ENCODE measurements at places on chromosomes 3 and 15.

GRCh38 chr3:63798949-63799348, 20.1 kb upstream of the C3orf49 start:
- no peak for DNase-seq

- DNase-seq, result peak; percentile 89
These were observed 44.7 kb downstream of the FAM43A start for GRCh38 chr3:194730365-194730764.

DNA sequence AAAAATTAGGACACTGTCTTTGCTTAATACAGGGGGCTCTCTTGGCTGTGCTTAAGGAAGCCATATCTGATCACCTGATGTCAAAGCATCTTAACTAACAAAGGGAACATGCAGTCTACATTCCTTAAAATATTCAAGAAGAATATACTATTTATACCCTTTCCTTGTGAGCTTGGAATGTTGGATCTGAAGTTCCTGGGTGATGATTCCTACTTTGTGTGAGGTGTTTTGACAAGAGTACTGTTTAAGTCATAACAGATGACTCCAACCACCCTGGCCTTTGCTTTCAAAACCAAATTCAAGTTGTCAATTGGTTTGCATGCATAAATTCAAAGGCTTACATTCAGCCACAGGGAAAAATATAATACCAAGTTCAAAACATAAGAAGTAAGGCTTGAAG, 862.7 kb upstream of the SEMA6D start:
- no peak for DNase-seq

DNA sequence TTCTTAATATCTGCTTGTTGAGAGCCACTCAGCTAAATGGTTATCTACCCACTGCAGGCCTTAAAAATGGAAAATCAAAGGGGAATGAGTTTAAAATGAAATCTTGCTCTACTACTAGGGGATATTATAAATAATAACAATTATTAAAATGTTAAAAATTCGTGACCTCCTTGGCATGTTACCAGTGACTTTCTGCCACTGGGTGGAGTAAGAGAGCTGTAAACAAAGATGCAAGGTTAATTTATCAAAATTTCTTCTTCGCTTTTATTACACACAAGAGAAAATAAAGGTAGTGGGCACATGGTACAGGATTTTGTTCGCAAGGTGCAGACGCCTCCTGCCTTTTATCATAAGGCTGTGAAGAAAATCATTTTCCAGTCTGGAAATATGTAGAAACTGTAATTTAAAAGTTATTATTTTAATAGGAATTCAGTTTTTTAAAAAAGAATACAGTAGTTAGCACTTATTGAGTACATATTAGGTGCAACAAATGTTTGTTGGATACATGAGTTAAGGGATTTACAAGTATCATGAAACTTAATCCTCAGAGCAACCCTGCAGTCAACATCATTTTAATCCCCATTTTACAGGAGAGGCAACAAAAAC, 272.6 kb downstream of the SUCLG2 start:
- DNase-seq, result peak; percentile 24

DNA sequence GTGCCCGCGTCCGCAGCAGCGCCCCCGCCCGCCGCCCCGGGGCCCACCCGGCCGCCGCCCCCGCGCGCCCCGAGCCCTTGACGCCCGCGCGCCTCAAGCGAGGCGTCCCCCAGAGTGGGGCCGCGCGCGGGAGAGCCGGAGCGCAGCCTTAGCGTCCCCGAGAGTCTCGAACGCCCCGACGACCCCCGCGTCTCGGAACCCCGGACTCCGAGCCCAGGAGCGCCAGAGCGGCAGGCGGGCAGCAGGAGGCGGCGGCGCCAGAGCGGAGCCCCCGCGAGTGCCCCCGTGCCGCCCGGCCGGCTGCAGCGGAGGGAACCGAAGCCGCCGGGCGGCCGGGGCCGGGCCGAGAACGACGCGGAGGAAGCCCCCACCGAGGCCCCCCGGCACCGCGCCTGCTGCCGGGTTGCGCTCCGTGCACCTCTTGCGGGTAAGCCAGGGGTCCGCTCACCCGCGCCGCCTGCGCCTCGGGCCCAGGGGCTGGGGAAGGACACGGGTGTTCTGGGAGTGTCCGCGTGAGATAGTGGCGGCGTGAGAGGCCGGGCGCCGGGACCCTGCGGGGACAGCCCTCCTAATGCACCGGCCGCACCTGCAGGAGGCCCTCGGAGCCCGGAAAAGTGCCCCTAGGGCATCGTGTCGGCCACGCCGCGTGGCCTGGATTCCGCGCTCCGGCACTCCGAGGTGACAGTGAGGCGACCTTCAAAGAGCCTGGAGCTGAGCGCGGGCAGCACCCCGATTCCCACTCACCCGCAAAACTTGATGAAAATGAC, 52.0 kb upstream of the ULK4 start:
- no peak for DNase-seq

DNA sequence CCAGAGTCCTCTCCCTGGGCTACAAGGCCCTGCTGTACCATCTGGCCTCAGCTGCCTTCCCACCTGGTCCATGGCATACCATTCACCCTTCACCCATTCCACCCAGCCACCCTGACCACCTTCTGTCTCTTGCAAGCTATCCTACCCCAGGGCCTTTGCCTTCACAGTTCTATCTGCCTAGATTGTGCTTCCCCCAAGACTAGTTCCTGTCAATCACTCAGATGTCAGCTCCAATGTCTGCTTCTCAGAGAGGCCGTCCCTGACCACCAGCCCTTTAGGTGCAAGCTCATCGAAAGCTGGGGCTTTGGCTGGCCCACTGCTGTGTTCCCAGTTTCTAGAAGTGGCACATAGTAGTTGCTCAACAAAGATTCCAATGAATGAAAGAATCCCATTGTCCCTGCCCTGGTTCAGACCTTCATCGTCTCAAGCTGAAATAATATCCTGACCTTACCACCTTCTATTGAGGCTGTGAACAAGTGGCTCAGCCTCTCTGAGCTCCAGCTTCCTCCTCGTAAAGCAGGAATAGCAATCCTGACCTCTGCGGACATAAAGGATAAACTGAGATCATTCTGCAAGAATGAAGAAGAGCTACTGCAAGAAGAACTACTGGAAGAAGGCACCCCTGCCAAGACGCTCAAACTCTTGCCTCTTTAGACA, 15.8 kb downstream of the EFCAB12 start:
- no peak for DNase-seq

- DNase-seq, result no peak
These were observed 46.3 kb upstream of the CCDC80 start for GRCh38 chr3:112687211-112687610.

Data from NCI-H446 (cell line).